ENCODE measurements at places on chromosomes 3 and 15.

DNA sequence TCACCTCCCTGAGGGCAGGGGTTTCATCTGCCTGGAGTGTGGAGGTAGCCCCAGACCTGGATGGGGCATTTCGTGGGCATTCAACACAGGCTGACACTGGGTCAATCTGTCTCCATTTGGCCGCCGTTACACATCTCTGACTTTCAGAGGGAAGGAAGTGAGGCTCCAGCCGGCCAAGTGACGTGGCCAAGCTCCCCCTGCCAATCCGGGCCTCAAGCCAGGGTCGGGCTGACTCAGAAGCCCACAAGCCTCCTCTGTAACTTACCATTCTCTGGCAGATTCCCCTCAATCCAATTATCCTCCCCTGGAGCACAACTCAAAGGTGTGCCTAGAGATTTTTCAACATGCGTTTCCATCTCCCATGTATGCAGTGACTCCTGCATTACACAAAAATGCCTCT, 227.6 kb downstream of the KLF13 start:
- DNase-seq: peak; percentile 38

DNA sequence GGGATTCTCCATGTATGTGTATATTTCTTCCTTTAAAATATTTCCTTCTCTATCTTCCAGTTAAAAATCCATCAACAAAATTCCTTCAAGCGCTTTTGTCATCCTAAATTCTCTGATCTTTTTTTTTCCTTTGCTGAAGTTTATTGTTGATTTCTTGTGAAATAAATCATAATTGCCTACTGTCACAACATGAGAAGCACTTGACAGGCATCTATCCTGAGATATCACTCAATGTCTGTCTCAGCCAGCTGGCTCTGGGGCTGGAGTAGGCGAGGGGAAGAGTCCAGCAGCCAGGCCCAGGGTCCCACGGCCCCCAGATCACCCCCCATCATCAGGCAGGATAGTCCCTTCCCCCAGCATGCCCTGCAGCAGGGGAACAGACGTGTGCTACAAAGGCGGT, 109.0 kb upstream of the TLE3 start:
- DNase-seq: no peak

DNA sequence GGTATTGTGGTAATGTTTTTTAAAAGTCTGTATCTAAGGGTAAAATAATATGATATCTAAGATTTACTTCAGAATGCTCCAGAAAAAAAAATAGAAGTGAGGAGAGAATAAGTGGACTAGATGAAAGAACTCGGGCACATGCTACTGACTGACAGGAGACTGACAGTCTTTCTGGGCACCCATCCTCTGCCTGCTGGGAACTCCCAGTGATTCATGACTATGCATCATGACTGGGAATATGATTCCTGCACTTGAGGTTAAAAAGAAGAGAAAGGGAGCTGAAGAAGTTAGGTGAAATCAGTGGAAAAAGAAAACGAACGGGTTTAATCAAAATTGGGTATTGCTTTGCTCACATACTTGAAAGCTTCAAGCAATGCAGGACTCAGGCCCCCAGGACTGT, 35.7 kb upstream of the SPSB4 start:
- no peak for DNase-seq

DNA sequence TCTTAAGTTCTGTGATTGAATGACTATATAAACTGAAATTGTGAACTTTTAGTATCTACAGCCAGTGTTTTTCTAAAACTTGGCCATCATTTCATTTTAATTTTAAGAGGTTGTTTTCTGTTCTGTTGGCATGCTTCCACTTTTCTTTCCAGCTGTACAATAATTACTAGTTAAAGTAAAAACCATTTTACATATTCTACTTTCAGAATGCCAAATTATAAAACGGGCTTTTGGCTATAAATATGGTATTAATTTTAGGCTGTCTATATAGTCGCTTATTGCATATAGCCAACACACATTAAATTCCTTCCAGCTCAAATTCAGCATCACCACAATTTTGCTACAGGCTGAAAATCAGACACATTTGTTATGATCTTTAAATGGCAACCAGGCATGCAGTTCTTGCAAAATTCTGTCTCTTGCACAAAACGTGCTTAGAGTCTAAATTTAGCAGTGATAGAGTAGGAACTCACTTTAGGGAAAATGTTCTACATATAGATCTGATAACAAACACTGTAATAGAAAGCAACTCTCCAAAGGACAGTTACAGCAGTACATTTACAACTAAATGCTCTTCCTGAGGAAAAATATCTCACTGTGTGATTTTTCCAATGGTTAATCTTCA, 81.1 kb downstream of the BTD start:
- DNase-seq: no peak

- no peak for DNase-seq
These were observed 2.8 kb downstream of the BCL2L10 start for GRCh38 chr15:52109559-52110451.

GRCh38 chr15:82140886-82141285, 95.1 kb upstream of the MEX3B start:
- DNase-seq: no peak

GRCh38 chr3:189947068-189947467, 173.6 kb downstream of the P3H2 start:
- no peak for DNase-seq

DNA sequence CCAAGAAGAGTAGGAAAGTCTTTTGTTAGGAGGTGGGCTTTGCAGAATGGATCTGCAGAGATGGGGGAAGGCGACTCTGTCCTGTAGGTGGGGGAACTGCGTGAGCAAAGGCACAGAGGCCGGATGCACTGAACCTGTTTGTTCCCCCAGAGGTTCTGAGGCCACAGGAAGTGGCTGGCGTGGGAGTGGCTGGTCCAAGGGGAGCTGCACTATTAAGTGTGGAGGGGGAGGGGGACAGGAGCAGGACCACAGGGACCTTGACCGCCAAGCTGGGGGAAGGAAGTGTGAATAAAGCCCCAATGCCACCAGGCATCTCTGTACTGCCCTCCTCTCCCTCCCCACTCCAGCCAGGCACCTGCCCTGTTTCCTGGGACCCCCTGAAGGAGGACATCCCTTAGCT, 51.8 kb downstream of the CYP11A1 start:
- no peak for DNase-seq

GRCh38 chr3:125394406-125394805, 19.3 kb upstream of the ZNF148 start:
- DNase-seq: no peak

DNA sequence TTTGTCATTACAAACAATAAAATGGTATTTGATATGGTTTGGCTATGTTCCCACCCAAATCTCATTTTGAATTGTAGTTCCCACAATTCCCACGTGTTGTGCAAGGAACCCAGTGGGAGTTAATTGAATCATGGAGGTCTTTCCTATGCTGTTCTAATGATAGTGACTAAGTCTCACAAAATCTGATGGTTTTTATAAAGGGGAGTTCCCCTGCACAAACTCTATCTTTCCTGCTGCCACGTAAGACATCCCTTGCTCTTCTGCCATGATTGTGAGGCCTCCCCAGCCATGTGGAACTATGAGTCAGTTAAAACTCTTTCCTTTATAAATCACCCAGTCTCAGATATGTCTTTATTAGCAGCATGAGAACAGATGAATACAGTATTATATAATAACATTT, 15.4 kb upstream of the AADAC start:
- DNase-seq: no peak

DNA sequence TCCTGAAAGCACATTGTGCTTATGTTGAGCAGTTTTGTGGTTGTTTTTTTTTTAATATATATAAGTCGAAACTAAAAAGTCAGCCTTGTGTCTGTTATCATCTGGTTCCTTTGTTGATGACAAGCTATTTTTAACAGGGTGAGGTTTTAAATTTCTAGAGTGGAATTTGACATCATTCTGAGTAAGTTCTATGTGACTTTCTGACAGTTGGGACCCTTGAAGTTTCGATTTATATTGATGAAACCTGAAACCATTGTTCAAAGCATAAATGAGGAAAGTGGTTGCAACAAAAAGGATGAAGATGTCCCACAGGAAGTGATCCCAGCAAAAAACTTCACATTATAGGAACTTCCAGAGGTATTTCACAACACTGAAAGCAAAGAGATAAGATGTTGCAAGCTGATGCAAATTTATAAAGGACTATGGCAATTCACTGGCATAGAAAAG, 94.0 kb downstream of the CYP19A1 start:
- no peak for DNase-seq

DNA sequence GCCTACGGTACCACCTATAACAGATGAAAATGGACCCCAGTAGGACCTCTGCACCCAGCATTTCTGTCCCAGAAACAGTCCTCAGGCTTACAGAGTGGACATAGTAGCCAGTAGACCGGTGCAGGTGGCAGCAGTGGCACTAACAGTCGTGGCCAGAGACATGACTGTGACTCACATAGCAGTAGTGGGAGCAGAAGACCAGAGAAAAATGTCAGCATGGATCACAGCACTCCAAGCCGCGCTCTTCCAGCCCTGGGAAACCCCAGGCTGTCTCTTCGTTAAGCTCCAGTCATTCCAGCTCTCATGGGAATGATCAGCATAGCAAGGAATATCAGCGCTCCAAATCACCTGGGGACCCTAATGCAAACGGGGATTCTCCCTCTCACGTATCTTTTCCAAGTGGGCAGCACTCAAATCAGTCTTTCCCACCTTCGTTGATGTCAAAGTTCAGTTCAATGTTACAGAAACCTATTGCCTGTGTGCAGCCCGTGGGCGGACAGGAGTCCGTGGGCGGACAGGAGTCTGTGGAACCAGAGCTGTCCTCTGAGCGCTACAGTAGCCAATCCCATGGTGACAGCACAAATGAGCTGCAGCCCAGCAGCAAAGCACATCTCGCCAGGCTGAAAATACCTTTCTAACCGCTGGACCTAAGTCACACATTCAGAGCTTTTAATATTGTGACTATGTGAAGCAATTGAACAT, 10.5 kb downstream of the BFSP2 start:
- no peak for DNase-seq

GRCh38 chr3:134704133-134704532, 53.3 kb upstream of the KY start:
- DNase-seq: no peak

DNA sequence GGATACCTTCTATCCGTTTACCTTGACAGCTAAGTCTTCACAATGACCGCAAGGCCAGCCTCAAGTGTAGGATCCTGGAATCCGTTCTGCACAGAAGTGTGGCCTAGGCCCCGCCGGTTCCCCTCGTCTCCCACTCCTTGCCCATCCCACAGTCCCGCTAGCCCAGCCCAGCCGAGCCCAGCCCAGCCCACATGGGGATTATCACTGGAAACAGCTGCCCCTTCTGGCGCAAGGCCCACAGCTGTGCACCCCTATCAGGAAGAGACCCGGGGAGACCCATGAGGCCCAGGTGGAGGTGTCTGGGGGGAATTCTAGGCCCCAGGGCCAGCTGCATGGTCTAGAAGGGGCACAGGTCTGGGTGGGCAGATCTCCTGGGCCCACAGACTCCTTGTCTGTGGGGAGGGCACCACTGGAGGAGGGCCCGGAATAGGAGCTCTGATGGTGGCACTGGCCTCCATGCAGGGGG, 27.9 kb upstream of the KLF13 start:
- DNase-seq: no peak

DNA sequence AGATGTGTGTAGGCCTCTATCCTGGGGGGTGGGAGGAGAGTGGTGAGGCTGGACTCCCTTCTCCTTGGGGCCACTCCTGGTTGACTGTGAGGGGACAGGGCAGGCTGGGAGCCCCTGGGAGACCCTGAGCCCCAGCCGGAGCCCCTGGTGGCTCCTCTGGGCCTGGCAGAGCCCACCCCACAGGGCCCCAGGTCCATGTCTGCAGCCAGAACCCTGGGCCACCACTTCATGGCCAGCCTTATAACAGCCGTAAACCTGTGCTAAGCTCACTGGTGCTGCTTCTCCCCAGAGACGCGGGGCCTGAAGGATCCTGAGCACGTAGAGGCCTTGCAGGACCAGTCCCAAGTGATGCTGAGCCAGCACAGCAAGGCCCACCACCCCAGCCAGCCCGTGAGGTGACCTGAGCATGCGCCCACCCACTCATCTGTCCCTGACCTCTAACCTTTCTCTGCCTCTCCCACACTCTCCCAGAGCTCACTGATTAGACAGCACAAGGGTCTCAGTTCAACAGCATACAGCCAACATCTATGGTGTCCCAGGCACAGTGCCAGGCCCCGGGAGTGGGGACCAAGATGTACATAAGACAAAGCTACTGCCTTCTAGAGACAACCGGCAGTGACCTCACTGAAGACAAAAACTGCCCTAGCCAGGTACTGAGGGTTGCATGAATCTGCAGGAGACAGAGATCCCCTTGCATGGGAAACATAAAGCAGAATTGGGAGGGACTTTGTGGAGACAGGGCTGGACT, 3.5 kb downstream of the NR2E3 start:
- no peak for DNase-seq

- DNase-seq: no peak
These were observed 363 bp downstream of the MAGI1 start for GRCh38 chr3:66038384-66038725.

- DNase-seq: no peak
These were observed 220.6 kb downstream of the ZIC4 start for GRCh38 chr3:147185781-147186180.

DNA sequence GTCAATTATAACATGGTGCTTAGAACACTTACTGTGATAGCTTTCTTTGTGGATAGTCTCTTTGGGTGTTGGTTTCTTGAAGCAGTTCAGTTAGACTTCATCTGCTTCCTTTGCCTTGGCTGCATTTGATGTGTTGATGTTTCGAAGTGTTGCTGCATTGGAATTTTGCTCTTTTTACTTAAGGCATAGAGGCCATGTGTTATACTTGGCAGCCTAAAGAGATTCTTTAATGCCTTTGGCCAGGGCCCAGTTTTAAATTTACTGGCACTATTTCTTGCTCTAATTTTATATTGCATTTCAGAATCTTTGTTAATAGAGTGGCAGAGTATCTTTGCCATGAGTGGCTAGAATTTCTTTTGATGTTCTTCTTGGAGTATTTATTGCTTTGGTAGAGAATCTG, 21.2 kb downstream of the NR1D2 start:
- no peak for DNase-seq

- no peak for DNase-seq
These were observed 89.5 kb downstream of the MYH15 start for GRCh38 chr3:108420926-108421325.

DNA sequence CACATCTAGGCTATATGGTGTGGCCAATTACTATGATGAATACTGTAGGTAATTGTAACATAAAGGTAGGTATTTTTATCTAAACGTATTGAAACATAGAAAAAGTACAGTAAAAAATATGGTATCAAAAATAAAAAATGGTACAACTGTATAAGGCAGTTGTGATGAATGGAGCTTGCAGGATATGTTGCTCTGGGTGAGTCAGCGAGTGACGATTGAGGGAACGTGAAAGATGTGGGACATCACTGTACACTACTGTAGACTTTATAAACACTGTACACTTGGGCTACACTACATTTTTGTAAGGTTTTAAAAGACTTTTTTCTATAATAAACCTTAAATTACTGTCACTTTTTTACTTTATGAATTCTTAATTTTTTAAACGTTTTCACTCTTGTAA, 10.3 kb downstream of the CTNNB1 start:
- DNase-seq: no peak

GRCh38 chr3:24688446-24689148, 193.9 kb upstream of the THRB start:
- DNase-seq: no peak

GRCh38 chr3:126341755-126342150, 15.5 kb downstream of the KLF15 start:
- DNase-seq: no peak

Data from HFF-Myc (cell line).